ENCODE measurements at places on chromosomes 3 and 15. TPM values are rescaled to one million over a fixed set of nuclear protein-coding genes. Genes with fewer than 3 reads are reported as not detected.

GRCh38 chr3:43319376-43319775 is 33.0 kb downstream of the SNRK start:
- no peak for DNase-seq

DNA sequence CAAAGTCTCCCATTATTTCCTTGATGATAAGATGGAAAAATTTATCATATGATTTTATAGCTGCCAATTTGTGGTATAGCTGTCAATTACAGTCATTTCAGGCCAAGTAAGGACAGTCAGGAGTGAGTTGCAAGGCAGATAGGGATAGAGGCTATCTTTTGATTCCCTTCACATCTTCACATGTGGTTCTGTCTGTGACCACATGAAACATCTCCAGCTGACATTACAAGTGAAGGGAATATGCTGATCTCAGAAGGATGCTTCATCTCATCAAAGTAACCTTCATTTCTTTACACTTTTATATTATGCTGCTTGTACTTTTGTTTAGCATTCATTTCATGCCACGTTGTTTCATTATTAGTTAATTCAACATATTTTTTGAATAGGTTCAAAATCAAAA is 136.9 kb upstream of the CFAP20DC start:
- no peak for DNase-seq

GRCh38 chr3:23949784-23950183 is 4.7 kb downstream of the NR1D2 start:
- DNase-seq = no peak

EPHB3 gene
- 42.4 TPM for polyA plus RNA-seq

NAALADL2 gene
- 5.5 TPM for polyA plus RNA-seq

DNA sequence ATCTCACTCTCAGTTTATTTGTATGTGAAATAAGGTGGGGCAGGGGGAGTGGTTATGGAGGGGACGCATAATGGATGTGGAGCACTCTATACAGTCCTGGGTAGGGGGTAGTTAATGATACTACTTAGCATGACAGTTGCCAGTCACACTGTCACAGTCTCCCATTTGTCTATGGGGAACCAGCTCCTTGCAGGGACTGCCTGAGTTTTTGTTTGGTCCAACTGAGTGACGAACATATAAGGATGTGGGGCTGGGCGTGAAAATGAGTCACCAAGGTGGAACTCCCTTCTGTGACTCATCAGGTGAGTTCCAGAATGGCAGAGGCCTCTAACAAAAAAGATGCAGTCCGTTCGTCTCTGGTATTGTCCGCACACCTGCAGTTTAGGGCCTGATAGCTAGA is 235.3 kb upstream of the ST8SIA2 start:
- DNase-seq = no peak

DNA sequence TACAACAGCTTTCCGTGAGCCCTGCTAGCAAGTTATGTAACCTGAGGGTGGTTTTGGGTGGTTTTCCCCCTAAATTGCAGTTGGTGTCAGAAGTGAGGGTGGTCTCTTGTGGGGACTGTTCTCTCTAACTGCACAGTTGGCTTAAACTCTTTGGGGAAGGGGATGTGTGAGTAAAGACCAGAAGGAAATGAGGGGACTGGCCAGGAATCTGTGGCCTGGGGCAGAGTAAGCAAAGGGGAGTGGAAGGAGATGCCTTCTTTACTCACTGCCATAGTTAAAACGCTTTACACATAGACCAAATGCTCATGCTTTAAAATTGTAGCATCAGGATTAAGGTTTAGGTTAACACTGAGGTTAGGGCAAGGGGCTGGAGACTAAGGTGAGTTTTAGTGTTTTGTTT is 21.2 kb upstream of the XIRP1 start:
- no peak for DNase-seq

EXD1 gene
- 0.12 TPM for polyA plus RNA-seq

DNA sequence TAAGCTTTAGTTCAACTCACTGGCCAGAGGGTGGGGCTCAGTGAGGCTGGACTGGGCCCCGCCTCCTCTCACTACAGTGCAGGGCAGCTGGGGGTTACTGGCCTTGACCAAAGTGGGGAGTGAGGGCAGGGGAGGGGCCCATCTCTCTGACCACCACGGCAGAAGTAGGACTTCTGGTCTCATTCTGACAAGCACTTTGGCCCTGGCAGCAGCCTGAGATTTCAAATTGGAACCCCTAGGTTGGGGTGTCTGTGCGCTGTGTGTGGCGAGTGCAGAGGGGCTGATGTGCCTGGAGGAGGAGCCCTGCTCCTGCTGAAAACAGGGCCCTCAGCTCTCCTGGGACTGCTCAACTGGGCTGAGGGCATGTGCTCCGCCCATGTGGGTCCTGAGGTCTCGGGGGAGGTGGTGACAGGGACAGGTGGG is 60.3 kb upstream of the RPL32 start:
- no peak for DNase-seq

SMAD3 gene
- 29.7 TPM for polyA plus RNA-seq

DNA sequence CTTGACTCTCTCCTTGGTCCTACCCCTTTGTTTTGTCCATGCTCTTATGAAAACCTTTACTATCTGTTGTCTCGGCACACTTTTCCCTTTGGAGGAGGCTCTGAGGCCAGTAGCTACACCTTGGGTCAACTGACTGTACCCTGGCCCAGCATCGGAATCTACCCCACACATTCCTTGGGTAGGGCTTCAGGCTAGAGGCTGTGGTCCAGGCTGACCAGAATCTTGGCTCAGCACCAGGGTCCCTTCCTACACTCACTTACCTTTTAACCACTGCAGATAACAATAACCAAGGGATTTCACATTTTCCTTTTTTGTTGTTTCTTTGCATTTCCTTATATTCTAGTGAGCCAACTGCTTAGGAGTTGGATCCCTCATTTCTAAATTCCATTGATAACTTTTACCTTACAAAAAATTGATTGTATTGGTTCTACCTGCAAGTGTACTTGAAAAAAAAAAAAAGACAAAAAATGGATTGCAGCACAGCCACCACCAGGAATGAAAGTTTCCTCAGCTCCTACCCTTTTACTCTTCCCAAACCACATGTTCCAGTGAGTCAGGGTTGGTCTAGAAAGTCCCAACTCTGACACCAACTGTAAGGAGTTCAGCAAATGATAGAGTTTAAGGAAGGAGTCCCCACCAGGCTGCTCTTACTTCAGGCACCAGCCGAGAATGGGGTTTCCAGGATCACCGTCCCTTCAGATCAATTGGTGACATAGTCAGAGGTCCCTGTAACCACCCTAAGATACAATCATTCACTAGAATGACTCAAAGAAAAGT is 95.6 kb downstream of the FBLN2 start:
- no peak for DNase-seq

- DNase-seq = no peak
These were observed 24.0 kb downstream of the LTF start for GRCh38 chr3:46440531-46441294.

CP gene
- polyA plus RNA-seq = 2.1 TPM

DNA sequence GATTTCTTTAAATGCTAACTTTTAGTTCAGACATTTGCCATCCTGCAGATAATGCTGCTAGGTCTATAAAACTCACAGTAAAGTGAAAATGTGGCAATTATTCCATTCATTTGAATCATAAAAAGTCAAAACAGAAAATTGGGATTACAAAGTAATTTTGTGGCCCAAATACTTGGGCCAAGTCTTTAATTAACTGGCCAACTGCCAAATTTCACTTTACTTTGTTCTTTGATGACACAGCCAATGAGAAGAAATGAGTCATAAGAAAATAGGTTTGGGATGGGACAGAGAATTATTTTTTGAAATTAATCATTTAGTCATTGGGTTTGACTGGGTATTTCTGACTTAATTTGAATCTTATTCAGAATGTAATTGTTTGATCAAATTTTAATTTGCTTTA is 89.8 kb upstream of the SLC2A2 start:
- no peak for DNase-seq

LMOD3 gene
- polyA plus RNA-seq = 163 TPM

GRCh38 chr3:120081719-120082118 is 12.5 kb downstream of the GSK3B start:
- no peak for DNase-seq

DNA sequence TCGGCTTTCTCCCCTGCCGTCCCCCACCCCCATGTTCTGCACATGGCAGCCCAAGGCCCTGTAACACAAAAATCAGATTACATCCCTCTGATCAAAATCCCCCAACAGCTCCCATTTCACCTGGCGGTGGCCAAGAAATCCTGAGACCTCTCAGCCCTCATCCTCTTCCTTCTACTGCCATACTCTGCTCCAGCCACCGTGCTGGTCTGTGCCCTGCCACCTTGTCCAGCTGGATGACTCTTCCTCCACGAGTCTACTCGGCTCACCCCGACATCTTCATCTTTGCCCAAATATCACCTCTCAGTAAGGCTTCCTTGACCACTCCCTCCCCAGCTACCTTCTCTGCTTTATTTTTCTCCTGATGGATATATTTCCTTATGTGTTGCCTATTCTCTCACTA is 3.1 kb downstream of the CCDC51 start:
- no peak for DNase-seq

GRCh38 chr15:100341750-100342560 is at the start of gene ADAMTS17:
Gene ADAMTS17, minus strand, starts transcription at chr15:100341975. Its CDS starts 76 bp downstream, at chr15:100341899.
- DNase-seq = peak; percentile 98

HHATL gene
- polyA plus RNA-seq = 70.3 TPM

GRCh38 chr15:63928185-63928842 is 94.6 kb upstream of the HERC1 start:
- DNase-seq = no peak

TFRC gene
- polyA plus RNA-seq = 45.6 TPM

DNA sequence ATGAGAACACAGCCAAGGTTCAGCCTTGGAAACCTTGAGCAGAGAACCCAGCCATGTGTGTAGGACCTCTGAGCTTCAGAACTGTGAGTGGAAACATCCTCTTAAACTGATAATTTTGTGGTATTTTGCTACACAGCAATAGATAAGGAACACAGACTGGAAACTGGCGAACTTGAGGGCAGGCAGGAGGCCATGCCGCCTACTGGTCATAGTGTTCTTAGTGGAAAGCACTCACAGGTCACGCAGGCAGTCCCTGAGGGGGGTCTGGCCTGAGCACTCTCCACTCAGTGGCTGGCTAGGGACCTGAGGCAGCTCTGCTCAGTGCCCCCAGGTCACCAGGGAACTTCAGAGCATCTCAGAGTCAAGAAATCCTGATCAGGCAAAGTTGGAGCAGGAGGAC is 9.7 kb upstream of the XIRP1 start:
- DNase-seq = no peak

RASL12 gene
- polyA plus RNA-seq = 14.1 TPM

- DNase-seq = no peak
These were observed 76.5 kb downstream of the OTOL1 start for GRCh38 chr3:161573136-161573535.

SATB1 gene
- polyA plus RNA-seq = 44.6 TPM

- DNase-seq = peak; percentile 77
These were observed 1.4 kb downstream of the PFN2 start for GRCh38 chr3:149969110-149969939.

DNA sequence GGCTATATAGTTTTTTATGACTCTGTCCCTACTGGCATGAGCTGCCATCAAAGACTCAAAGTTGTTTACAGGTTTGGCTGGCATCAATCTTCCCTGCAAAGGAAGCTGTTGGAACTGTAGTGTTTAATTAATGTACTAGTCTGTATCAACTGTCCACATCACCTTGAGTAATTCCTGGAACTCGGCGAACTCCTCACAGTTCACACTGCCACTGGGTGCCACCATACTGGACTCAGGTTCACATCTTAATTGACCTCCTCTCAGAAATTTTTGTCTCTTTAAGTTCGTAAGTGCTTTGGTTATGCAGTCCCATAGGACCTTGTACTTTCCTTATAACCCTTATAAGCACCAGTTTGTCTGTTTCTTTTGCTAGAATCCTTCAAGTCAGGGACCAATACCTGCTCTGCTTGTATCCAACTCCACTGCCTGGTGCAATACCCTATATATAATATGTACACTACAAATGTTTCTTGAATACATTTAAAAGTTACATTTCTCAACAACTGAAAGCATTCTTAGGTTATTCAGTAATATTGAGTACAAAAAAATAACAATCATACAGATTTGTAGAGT is 3.2 kb downstream of the HIGD1A start:
- no peak for DNase-seq

- DNase-seq = no peak
These were observed 35.9 kb downstream of the SAXO2 start for GRCh38 chr15:82298520-82298919.

GRCh38 chr15:58486062-58486461 is 54.3 kb downstream of the LIPC start:
- no peak for DNase-seq

CCDC191 gene
- 4.6 TPM for polyA plus RNA-seq

DNA sequence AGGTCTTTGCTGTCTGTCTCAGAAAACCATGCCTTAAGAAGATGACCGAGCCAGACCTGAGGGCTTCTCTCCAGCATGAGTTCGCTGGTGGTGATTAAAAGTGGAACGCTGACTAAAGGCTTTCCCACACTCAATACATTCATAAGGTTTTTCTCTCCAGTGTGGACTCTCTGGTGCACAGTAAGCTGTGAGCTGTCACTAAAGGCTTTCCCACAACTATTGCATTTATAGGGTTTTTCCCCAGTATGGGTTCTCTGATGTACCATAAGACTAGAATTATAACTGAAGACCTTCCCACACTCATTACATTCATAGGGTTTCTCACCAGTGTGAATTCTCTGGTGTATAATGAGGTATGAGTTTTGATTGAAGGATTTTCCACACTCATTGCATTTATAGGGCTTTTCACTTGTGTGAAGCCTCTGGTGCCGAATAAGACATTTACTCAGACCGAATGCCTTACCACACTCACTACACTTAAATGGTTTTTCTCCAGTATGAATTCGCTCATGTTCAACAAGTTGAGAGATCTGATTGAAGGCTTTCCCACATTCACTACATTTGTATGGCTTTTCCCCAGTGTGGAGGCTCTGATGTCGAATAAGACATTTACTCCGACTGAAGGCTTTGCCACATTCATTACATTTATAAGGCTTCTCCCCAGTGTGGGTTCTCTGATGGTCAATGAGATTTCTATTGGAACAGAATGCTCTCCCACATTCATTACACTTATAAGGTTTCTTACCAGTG is 21.9 kb upstream of the ZNF445 start:
- DNase-seq = no peak

DNA sequence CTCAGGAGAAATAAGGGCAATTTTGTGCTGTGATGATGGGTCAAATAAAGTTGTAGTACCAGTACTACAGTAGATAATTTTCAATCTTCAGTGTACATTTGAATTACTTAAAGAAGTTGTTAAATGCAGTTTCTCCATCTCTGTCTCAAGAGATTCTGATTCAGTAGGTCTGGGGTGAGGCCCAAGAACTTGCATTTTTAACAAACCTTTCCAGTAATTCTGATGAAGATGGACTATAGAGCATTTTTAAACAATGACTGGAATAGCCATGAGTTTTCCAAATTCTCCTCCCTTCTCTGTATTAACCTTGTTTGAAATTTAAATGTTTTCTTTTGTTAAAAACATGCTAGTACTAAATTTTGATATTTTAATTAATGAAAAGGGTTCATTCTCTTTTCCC is 127.0 kb upstream of the CD96 start:
- peak; percentile 11 for DNase-seq
